ENCODE measurements at places on chromosomes 7 and 10. TPM values are rescaled to one million over a fixed set of nuclear protein-coding genes. Genes with fewer than 3 reads are reported as not detected.

The IPMK gene
- 1.9 TPM for total RNA-seq

The SLC13A1 gene
- total RNA-seq, result not detected

The PPP1R3A gene
- under 0.01 TPM for total RNA-seq

The LRRC72 gene
- total RNA-seq, result not detected

The GIMAP5 gene
- not detected for total RNA-seq

The LRRD1 gene
- not detected for total RNA-seq

The DOCK1 gene
- 97.9 TPM for total RNA-seq

The NRBF2 gene
- total RNA-seq, result 22.0 TPM

Measured in bronchial smooth muscle cell (primary cell).